EL (cell line): ENCODE measurements at places on chromosomes 12 and 14.

- no peak for DNase-seq
Measured at GRCh38 chr12:52166672-52167071, 25.1 kb downstream of the KRT80 start.

- DNase-seq, result no peak
Measured at GRCh38 chr14:34147461-34147860, 196.6 kb upstream of the EGLN3 start.

- DNase-seq, result no peak
Measured at GRCh38 chr12:29228474-29229157, 79.5 kb downstream of the FAR2 start.

DNA sequence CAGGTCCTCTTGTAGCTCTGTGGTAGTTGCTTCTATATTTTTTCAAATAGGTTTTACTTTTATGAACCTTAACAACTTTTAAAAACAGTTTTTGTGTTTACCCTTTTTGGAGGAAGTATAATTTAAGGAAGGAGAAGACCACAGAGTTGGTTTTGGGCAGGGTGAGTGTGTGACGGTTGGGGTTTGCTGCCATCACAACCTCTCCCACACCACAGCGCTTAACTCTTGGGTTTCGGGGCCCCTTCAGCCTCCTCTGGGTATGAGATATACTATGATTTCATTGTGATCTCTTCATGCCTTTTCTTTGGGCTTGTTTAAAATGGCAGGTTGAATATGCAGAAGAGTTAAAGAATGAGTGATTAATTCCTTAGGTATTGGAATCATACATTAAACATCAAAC is 228.7 kb upstream of the CRY1 start:
- DNase-seq, result no peak

DNA sequence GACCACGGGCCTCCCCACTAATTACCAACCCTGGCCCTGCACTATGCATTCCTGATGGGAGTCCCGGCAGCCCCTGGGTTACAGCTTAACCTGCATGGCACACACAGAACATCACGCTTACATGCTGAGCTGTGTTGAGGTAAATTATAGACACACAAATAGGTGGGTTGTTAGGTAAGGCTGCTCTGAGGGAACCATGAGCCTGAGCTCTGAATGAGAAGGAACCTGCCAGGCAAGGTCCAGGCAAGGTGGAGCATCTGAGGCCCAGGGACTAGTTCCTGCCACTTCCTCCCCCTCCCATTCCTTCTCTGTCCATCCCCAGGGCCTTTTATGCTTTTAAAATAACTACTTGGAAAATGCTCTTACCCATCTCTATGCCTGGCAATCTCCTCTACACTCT is 82.7 kb upstream of the ESRRB start:
- DNase-seq, result no peak

GRCh38 chr12:49294086-49294803 is 702 bp upstream of the PRPH start:
- DNase-seq, result no peak

- peak; percentile 5 for DNase-seq
Measured at GRCh38 chr12:95837240-95838038, 21.3 kb upstream of the SNRPF start.

DNA sequence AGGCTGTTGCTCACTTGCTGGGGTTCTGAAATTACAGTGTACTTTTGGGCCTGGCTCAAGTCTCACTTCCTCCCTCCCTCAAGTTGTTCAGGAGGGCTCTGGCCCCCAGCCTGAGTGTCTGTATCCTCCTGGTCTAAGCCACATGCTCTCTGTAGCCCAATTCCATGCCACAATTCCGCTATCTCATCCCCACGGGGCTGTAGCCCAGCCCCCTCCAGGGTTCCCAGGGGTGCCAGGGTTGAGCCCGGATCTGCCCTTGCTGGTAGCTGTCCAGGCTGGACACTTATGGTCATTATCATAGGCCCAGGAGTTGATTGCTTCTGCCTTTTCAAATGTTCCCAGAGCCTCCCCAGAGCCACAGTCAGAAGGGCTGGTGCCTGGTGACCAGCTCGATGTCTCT is 65.3 kb downstream of the PRIMA1 start:
- no peak for DNase-seq

DNA sequence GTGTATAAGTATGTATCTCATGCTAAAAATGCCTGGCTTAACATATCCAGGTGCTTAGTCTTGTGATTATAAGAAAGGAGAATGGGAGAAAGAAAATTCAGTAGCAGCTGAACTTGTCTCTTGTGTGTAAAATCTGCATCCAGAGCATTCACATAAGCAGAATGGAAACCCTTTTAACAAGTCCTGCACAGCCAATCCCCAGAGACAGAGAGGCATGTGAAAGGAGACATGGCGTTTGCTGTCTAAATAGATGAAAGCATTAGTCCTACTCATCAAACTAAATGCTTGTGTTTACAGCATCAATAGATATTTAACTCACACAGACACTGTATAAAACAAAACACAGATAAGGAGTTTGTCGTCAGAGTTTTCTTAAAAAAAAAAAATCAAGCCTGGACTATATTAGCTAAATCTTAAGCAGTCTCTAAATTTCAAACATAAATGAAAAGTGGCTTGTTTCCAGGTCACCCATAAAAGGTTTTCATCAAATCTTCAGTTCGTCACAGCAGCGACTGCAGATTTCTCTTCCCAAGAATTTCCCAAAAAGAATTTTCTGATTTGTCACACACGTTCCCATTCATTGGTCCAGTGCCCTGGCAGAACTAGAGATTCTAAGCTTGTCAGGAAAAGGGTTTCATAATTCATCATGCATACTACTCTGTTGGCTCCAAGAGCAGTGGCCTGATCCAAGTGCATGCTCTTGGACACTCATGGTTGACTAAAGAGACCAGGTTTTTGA is 249.2 kb downstream of the BTG1 start:
- no peak for DNase-seq

GRCh38 chr12:121295116-121295745 is 1.3 kb downstream of the CAMKK2 start:
- no peak for DNase-seq

- no peak for DNase-seq
Measured at GRCh38 chr12:22781339-22781738, 156.4 kb downstream of the ETNK1 start.

DNA sequence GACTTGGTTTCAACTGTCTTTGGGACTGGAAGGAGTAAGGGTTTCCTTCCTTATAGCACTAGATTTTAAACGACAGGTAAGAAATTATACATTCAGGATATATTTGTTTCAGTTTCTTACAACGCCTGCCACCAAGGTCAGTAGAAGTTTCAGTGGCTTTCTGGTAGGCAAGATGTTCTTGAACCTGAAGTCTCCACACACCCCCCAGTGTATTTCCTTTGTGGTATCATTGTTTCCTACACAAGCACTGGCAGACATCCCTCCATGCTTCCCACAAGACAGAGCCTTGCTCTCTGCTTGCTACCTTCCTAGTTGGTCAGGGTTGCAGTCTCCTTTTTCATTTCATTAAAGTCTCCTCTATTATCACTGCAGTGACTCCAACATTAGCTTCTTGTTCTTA is 283.1 kb downstream of the FLRT2 start:
- DNase-seq, result no peak

- DNase-seq, result no peak
Measured at GRCh38 chr14:42149609-42150261, 543.1 kb downstream of the LRFN5 start.

GRCh38 chr12:109832541-109833306 is 474 bp downstream of the TRPV4 start:
- DNase-seq, result no peak

DNA sequence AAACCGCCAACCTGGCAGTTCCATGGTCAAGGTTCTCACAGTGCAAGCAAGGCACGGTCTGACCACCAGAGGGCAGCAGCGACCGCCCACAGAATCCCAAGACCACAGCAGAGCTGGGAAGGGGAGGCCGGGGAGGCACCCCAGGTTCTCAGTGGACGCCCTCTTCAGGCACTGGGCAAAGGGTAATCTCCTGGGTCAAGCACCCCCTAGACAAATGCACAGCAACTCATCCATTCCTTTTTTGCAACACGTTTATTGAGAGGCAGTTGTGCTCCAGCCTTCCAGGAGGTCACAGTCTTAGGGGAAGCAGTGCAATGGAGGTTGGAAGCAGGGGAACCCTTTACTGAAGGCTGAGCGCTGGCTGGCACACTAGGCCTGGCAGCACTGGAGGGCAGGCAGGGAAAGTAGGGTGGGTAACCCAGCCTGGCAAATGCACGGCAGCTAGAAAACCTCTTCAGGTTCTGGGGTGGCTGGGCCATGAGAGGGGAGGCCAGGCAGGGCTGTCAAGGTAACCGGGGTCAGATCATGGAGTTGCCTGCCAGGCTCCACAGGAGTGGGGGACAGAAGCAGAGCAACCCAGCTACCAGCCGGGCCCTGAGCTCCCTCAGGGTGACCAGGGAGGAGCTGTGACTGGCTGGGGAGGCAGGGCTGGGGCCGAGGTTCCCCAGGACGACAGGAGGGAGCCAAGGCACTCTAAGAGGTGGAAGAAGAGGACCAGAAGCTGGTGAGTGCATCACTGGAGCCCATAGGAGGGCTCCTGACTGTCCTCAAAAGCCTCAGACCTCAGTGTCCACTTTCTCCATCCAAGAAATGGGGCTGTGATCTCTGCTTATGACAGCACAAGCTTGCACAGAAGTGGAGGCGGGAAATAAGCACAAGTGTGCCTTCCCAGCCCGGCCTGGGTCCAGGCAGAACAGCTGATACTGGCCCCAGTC is 1.8 kb upstream of the RHOF start:
- DNase-seq, result peak; percentile 83

GRCh38 chr12:25436206-25437030 is 116.7 kb downstream of the LMNTD1 start:
- peak; percentile 75 for DNase-seq

DNA sequence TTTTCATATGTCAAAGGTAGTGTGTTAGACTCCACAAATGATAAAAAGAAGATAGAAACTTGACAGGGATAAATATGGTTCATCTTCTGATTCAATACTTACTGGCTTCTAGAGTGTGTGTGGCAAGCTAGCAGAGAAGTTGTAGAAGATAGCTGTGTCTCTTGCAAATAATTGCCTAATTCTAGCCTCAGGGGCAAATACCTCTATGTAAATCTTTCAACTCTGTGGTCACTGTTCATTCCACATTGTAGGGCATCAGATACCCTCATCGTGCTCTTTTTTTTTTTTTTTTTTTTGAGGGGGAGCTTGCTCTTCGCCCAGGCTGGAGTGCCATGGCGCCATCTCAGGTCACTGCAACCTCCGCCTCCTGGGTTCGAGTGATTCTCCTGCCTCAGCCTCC is 1.7 kb downstream of the OLR1 start:
- peak; percentile 88 for DNase-seq

DNA sequence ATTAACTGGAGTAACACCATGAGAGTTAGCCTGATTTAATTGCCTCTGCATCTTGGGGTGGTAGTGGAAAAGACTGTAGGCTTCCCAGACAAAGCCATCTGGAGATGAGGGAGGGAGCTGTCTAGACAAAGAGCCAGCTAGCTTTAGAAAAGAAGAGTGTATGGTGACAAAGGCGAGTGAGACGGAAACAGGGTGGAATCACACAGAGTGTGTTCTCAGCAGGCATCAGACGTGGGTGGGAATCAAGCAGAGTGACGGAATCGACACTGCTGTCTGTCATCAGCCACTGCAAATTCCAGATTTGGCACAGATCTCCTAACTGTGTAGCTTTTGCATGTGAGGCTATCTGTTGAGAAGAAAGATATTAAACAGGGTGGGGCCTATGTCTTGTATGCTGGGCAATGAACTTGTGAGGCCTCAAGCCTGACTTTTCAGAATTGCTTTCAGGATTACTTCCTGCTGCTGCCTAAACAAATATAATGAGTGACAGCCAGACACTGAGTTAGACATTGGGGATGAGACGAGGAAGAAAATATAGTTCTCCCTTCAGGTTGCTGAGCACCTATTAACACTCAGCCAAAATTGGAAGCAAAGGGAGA is 236.5 kb upstream of the GRIP1 start:
- no peak for DNase-seq

GRCh38 chr14:48826058-48826457 is 760.1 kb downstream of the RPS29 start:
- no peak for DNase-seq

GRCh38 chr12:64522316-64522715 is 70.4 kb downstream of the TBK1 start:
- peak; percentile 38 for DNase-seq

- no peak for DNase-seq
Measured at GRCh38 chr14:91145391-91146160, 31.7 kb downstream of the DGLUCY start.

DNA sequence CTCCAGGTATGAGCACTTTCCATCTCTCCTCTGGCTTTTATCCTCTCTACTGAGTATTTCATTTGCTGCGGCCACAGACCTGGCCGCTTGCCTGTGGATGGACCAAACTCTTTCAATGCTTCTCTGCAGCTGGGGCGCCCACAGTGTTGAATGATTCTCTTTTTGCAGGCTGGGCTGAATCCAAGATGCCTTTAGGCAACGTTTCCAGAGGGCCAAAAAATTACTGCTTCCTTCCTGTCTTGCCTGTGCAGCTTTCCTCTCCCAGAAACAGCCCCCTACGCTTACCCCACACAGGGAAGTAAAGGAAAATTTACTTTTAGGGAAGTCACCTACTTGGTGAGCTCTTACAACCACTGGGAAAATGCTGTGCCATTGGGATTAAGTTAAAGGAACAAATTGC is 55.6 kb upstream of the JDP2 start:
- no peak for DNase-seq

DNA sequence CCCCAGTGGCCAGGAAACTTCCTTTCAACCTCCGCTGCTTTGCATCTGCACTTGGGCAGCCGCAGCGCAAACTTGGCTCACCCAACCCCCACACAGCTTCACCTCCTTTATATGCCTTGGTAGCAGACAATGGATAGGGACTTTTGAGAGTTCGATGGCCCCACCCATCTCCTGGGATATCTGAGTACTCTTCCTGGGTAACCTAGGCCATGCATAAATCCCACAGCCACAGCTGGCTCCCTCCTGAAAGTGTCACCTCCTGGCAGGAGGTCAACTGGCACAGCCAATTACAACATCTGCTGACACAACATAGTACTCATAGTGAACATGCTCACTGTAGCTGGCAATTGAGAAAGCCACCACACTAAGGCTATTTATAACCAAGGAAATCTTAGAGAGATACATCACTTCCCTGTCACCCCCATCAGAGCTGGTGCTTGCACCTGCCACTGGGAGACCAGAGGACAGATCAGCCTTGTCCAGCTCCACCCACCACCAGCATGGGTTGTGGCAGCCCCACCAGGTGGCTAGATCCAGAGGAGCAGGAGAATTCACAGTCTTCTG is 410.0 kb downstream of the SYT1 start:
- no peak for DNase-seq
